ENCODE measurements at places on chromosomes 11 and 22.

DNA sequence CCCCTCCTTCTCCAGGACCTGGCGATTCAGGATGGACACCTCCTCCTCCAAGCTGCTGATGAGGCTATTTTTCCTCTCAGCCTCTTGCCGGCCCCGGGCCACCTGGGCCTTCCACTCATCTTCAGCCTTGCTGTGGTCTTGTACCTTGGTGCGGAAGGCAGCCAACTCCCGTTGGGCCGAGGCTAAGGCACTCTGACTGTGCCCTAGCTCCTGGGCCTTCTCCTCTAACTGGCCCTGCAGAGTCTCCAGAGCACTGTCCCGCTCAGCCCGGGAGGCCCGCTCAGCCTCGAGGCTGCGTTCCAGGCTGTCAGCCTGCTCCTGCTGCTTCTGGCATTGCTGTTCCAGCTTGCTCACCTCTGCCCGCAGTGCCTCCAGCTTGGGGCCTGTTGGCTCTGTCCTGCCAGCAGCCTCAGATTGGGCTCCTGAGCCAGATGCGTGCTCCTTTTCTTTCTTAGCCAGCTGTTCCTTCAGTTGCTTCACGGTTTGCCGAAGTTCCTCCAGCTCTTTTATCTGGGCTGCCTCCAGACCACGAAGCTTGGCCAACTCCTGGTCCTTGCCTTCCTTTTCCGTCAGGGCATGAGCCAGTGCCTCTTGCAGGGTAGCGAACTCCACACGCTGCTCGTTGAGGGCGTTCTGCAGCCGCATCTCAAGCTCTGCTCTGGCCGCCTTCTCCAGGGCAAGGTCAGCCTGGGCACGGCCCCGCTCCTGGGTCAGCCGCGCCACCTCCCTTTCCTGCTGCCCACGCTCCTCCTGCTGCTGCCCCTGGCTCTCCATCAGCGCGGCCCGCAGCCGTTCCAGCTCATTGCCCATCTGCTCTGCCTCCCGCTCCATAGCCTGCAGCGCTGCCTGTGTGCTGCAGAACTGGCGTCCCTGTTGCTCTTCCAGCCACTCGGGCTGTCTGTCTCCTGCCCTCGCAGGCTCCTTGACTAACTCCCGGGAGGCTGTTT lies 15.3 kb downstream of the IL18BP start:
- no peak for DNase-seq

DNA sequence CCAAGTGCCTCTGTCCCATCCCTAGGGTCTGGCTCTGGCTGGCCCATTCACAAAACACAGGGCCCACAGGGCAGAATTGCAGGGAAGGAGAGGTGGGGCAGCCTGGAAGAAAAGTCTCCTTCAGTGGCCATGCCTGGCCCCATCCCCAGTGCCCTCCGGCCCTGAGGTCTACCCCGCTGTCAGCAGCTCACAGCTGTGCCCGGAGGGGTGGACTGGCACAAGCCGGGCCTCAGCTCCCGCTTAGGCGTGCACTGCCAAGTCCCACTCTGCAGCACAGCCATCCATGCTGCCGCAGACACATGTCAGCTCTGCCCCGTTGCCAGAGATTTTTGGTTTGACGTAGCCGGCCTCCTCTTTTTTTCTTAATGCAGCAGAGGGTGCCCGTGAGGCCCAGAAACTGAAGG lies 3.9 kb upstream of the SCN2B start:
- no peak for DNase-seq

- no peak for DNase-seq
Observed at GRCh38 chr11:8017071-8017470, 29.9 kb downstream of the EIF3F start.

- no peak for DNase-seq
Observed at GRCh38 chr11:108369064-108369463, 98.3 kb downstream of the C11orf65 start.

GRCh38 chr11:75432911-75433321 lies at the start of gene KLHL35:
Gene KLHL35 (minus strand): TSS chr11:75433203. CDS start chr11:75430629, 2,574 bp downstream.
- no peak for DNase-seq

GRCh38 chr22:17665248-17665647 lies 26.7 kb downstream of the BCL2L13 start:
- DNase-seq, result no peak

DNA sequence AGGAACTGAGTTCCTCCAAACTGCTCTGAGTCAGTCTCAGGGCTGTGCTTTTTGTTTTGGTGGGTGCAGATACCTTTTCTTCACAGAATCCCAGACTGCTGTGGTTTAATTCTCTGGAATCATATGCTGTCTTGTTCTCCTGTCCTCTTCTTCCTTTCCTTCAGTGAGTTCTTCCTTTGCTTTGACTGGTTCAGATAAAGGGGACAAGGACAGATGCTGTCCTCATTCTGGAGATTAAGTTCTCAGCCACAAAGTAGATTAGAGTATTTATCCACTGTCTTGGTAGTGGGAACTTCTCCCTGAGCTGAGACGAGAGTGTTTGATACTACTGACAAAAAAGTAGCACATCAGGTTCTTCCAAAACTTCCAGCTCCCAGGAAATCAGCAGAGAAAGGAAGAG lies 13.3 kb downstream of the ZDHHC5 start:
- no peak for DNase-seq

DNA sequence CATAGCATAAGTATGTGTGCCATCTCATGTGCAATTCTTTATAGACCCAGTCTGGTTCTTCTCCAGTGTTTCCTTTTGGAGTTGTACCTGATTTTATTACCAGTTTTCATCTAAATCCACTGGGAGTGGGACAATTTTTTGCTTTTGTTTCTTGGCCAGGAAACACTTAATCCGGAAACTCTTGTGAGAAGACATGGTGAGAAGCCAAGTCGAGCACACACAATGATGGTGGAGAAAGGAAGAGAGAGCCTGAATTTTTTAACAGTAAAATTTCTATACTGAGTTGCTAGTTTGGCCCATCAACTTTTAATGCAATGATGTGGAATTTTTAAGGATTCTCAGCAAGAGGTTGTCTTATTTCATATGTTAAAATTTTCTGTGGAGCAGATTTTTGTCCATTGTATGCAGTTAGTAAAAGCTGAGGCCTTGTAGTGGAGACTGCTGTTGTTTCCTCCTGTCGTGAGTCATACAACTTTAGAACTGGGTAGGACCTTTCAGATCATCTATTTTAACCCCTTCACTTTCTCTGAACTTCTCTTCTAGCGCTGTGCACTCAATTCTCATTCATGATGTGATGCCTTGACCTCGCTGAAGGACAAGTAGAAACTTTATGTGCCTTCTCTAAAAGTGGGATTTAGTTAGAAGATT lies 17.1 kb downstream of the FAR1 start:
- DNase-seq, result no peak

GRCh38 chr11:15123849-15124248 lies 9.1 kb downstream of the INSC start:
- no peak for DNase-seq

GRCh38 chr11:118115048-118115447 lies 28.3 kb upstream of the SMIM35 start:
- no peak for DNase-seq

GRCh38 chr11:45816614-45817013 lies 11.7 kb downstream of the SLC35C1 start:
- no peak for DNase-seq

GRCh38 chr11:70112017-70112434 lies 33.9 kb downstream of the ANO1 start:
- no peak for DNase-seq

DNA sequence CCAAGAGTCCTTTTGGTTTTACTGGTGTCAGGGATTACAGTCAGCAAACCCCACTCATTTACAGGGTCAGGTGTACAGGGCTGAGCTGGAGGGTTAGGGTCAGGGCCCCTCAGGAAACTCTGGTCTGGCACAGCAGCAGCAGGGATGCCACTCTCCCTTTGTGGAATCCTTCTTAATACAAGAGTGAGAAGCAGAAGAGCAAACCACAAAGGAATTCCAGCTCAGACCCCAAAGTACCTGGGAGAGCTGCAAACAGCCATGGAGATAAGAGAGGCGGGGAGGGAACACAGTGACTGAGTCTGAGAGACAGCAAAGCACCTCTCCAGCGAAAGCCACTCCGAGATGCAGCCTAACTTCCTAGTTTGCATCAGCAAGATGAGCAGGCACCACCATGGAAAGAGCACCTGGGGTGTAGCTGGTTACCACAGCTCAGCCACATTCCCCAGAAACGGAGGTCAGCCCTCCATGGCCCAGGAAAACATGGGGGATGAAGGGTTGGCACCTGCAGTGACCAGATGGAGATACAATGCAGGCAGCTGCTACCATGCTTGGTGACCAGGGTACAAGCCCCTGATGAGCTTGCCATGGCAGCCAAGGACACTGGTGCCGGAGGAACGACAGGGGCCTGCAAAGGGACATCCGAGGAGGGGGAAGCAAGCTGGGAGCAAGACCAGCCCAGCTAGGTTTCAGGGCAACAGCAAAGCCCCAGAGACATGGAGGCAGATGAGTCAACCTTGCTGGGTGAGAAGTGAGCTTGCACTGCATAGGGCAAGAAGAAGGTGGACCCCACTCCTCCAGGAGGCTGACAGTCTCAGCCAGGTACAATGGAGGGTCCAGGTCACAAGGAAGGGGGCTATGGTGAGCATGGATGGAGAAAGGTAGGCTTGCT lies 3.9 kb downstream of the BET1L start:
- DNase-seq, result peak; percentile 23

GRCh38 chr11:63214093-63214492 lies 29.3 kb downstream of the SLC22A25 start:
- DNase-seq, result no peak

- no peak for DNase-seq
Observed at GRCh38 chr11:134837166-134837886, 425.3 kb upstream of the B3GAT1 start.

DNA sequence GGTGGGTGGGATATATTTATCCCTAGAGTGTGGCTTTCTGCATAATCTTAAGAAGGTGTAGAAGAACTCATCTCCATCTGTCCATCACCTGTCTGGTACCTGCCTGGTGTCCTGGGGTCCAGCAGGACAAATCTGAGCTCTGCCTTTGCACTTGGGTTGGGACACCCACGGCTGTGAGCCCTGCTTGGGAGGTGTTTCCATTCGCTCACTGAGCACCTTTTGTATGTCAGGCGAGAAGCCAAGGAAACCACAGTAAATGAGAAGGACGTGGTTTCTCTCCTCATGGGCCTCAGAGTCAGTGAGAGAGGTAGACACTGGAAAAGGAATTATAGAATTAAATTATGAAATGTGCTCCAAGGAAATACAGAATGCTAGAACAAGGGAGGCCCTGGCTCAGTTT lies 555.9 kb downstream of the MIAT start:
- DNase-seq, result no peak

DNA sequence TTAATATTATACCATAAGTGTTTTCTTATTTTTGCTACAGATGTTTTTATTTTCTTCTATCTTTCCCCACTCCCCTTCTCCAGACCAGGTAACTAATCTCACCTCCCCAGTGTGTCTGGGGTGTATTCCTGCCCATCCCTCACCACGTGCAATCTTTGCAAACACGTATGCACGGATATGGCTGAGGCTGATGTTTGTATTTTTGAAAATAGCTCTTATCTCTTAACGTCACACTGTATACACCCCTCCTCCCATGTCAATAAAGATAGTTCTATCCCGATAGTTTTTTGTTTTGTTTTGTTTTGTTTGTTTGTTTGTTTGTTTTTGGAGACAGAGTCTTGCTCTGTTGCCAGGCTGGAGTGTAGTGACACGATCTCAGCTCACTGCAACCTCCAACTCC lies 127.5 kb downstream of the FBXO7 start:
- no peak for DNase-seq

- peak; percentile 47 for DNase-seq
Observed at GRCh38 chr11:76627606-76628005, 42.9 kb downstream of the LRRC32 start.

DNA sequence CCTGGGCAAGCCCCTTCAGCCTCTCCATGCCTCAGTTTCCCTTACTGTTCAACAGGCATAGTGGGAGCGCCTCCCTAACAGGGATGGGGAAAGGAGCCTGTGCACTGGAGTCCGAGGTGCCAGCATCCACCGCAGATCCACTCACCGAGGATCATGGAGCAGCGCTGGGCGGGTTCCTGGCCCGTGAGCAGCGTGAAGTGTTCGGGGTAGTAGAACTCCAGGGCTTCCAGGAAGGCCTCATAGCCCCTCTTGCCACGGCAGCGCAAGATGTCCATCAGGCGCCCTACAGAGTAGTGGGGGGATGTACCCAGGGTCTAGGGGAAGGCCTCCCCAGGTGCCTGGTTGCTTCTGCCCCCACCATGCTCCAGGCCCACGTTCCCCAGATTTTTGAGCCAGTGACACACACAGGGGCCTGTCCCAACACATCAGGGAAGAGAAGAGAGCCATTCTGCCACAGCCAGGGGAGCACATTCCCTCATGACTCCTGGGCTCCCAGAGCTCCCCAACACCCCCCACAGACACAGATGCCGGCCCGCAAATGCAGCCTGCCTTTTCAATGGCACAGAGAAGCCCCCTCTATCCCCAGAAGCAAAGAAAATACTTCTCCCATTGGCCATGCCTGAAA lies 1.3 kb downstream of the CARD10 start:
- DNase-seq, result no peak

GRCh38 chr11:45390407-45390806 lies 104.3 kb upstream of the SYT13 start:
- DNase-seq, result no peak

DNA sequence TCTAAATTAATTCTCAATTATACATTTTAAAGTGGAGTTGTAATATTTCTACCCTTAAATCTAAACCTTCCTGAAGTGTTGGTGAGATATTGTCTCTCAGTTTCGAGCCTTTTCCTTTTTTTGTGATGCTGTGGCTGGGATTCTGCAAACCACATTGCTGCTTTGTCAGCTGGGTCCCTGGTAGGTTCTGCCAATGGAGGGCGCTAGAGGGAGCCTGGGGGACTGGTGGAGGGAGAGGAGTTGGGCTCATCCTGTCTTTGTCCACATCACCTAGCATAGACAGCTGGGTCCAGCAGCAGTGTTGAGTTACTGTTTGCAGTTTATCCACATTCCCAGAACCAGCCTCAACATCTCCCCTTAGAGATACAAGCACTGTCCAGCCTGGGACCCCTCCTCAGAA lies 41.0 kb downstream of the TRAF6 start:
- DNase-seq, result peak; percentile 54

GRCh38 chr22:35996596-35996995 lies 32.0 kb downstream of the RBFOX2 start:
- no peak for DNase-seq

GRCh38 chr11:112280268-112281126 lies 19.8 kb upstream of the PLET1 start:
- DNase-seq, result peak; percentile 70

DNA sequence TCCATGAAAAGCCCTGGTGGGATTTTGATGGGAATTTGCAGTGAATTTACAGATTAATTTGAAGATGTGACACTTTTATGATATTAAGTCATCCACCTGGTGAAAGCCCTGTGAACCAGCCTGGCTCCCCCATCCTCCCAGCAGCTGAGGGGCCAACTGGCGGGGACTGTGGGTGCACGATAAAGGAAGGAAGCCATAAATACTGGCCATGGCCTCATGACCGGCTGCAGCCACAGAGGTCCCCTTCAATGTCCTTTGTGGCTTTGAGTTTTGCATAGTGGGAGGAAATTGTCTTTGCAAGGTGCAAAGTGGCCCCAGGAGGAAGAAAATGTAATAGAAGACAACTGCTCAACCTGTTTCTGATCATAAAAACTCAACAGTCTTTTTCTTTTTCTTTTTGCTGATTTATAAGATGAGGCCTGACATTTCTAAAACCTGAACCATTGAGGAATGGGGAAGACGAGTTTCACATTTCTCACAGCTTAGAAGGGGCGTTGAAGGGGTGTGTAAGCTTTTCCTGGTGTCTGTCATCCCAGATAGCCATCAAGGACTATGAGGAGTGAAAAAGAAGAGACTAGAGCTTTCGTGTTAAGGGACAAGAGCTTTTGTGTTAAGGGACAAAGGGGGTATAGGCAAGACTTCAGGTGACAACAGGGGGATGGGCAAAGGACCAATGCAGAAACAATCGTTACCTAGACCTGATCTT lies 6.3 kb upstream of the NDUFV1 start:
- no peak for DNase-seq

Data from stimulated activated CD8-positive, alpha-beta memory T cell treated with anti-CD3 and anti-CD28 coated beads, Interleukin-4, amount 100 ng/mL, for 48 hours (primary cell).